ENCODE measurements at places on chromosomes 1 and 21.

- DNase-seq = peak; percentile 60
These were observed 102.2 kb upstream of the GADD45A start for GRCh38 chr1:67582625-67583461.

DNA sequence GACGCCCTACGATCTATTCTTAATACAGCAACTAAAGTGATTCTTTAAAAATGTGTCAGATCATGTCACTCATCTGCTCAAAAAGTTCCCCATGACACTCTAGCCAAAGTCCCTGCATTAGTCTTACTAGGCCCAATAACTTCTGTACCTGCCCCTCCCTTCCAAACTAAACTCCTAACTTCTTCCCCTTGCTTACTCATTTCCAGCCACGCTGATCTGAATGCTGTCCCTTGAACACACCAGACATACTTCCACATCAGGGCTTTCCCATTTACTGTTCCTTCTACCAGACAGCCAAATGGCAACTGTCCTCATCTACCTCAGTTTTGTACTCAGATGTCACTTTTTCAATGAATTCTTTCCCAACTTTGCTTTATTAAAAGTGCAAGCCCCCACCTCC lies 1.2 kb downstream of the PPT1 start:
- no peak for DNase-seq

- DNase-seq = no peak
These were observed 29.8 kb downstream of the PARP1 start for GRCh38 chr1:226378071-226378470.

DNA sequence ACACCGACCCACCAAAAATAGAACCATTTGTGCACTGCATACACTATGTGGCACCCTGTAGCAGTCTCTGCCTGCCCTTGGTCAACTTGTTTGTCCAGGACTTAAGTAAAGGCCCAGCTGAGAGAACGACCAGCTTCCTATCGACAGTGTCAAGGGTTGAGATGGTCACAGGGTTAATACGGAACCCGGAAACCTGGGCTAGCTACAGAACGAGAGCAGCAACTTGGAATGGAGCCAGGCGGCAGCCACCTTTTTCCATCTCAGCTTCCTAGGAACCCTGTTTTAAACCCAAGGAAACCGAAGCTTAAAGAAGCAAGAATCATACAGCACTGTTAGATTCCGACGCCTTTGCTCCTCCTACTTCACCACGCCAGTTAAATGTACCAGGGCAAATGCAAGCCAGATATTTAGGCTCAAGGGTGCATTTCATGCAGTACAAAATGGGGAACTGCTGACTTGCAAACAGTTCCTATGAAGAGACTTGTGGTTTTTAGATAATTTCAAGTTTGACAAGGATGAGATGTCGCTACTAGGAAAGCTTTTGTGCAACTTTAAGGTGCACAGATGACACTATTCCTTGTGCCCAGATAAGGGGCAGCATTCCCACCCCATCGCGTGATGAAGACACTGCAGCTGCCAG lies 35.5 kb downstream of the SLC66A1 start:
- DNase-seq = no peak

- no peak for DNase-seq
These were observed 55.0 kb upstream of the TRAPPC10 start for GRCh38 chr21:43957128-43957571.

- no peak for DNase-seq
These were observed 1060.6 kb upstream of the NCAM2 start for GRCh38 chr21:19937619-19938018.
